ENCODE measurements at places on chromosomes 4 and X.

DNA sequence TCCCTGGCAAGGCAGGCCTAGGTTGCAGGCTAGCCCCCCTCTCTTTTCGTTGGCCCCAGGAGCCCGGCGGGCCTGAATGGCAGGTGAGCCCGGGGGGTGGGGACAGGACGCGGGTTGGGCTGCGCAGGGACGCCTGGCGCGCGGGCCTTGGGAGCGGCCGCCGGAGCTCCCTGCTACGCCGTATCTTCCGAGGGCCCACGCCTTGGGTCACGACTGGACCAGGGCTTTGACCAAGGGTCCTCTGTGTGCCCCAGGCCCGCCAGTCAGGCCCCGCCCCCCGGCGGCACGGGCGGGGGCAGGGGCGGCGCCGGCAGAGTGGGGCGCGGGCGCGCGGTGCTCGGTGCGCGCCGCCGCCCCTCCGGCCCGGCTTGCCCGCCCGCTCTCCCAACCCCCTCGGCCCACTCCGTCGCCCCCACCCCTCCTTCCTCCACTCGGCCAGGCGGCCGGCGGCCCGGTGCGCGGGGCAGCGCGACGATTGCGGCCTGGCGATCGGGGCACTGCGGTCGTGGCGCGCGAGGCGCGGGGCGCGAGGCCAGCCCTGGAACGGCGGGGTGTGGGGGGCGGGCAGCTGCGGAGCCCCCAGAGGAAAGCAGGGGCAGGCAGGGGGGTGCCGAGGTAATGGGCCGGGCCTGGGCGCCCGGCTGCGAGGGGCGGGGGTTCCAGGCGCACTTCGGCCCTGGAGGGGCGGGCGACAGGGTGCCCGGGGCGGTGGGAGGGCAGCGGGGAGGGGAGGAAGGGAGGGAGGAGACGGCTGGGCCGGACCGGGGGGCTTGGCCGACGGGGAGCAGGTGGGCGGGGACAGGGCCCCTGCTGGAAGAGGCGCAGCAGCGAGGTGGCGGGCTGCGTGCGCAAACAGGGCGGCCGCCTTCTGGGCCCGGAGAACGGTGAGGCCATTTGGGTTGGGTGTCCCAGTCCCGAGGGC lies at the start of gene PRRG3:
PRRG3 (plus strand) TSS at position 798 of the 922 bp plus-strand sequence. CDS start 3,357 bp downstream, outside the sequence.
- no peak for DNase-seq

- peak; percentile 3 for DNase-seq
These were observed 68.3 kb downstream of the FMR1NB start for GRCh38 chrX:148049441-148049840.

DNA sequence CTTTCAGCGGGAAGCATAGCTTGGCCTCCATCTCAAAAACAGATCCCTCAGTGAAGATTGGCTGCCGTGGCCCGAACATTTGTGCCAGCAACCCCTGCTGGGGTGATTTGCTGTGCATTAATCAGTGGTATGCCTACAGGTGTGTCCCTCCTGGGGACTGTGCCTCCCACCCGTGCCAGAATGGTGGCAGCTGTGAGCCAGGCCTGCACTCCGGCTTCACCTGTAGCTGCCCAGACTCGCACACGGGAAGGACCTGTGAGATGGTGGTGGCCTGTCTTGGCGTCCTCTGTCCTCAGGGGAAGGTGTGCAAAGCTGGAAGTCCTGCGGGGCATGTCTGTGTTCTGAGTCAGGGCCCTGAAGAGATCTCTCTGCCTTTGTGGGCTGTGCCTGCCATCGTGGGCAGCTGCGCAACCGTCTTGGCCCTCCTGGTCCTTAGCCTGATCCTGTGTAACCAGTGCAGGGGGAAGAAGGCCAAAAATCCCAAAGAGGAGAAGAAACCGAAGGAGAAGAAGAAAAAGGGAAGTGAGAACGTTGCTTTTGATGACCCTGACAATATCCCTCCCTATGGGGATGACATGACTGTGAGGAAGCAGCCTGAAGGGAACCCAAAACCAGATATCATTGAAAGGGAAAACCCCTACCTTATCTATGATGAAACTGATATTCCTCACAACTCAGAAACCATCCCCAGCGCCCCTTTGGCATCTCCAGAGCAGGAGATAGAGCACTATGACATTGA lies 175.4 kb downstream of the FAT4 start:
- DNase-seq: no peak

DNA sequence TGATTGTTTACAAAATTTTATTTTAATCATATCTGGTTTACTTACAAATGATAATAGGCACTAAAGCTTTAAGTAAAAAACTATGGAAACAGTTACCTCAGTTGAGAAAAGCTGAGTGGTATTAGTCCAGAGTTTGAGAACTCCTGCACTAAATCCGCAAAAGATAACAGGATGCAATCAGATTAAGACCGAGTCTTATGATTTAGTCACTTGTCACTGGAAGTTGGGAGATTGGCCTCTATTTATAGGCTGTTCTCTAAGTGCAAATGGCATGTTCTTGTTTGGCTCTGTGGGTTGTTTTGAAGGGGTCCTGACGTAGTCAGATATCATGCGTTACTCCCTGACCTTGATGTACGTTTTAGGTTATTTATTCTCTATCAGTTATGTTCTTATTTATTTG lies 6.3 kb downstream of the GPAT3 start:
- DNase-seq: no peak

DNA sequence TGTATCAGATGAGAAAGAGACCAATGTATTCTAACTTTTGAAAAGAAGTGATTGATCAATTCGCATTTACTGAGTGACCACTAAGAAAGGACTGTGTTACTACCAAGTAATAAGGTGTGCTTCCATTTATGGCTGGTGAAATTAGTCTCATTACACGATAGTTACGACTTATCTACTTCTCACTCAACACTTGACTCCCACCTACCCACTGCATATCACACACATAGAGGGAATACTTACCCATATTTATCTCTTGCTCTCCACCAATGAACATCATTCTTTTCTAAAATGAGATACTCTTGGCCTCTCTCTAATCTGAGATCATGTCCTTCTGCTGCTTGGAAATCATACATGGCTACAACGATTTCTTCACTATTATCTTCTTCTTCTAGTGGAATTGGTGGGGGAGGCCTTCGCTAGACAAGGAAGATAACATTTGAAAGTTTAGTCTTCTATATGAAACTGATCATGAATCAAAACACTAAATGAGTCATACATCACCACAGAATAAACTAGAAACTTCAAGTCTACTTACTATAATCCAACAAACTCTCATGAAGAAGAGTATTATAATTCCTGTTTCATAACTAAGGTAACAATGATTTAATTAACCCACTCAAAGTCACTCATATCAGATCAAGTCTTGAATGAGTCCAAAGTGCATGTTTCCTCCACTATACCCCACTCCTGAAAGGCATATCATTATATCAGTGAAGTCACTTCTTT lies 33.7 kb upstream of the TXK start:
- DNase-seq: no peak

DNA sequence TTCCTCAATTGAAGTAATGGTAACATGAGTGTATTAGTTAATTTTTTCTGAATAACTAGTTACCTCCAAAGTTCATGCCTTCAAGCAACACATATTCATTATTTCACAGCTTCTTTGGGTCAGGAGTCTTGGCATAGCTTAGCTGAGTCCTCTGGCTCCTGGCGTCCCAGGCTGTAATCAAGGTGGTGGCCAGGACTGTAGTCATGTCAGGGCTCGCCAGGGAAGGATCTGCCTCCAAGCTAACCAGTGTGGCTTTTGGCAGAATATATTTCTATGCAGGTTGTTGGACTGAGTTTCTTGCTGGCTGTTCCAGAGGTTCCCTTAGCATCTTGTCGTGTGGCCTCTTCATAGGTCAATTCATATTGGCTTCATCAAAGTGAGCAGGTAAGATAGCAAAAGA lies 10.0 kb upstream of the HS3ST1 start:
- DNase-seq: no peak

All from fibroblast of skin of left biceps (primary cell).